GM04504 (cell line): ENCODE measurements at places on chromosomes 12 and 14.

- DNase-seq, result no peak
Measured at GRCh38 chr14:68440820-68441219, 352.0 kb downstream of the ZFP36L1 start.

DNA sequence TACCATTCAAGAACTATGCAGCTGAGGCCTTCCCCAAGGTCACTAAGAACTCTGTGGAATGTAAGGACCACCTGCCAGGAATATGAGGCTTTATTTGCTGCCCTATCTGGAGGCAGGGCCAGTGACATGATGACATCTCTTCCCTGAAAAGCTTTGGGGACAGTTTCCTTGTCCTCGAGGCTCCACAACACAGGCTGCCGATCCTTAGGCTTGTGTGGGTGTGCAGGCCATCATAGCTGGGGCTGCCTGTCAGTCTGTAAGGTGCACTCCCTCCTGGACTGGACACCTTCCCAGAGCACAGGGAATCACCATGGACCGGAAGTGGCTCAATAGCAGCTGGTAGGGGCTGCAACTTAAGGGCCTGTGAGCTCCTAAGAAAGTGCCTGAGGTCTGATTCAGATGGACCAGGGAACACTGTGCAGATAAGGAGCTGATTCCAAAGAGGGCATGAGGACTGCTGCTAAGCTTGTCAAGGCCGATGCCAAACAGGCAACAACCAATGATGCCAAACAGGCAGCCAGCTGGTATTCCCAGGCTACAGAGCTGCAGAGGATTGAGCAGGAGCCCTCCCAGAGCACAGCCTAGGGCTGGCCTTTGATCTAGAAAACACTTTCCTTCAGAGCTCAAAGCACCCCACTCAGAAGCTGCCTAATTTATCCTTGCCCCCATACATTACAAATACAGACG is 84.3 kb downstream of the CRACR2A start:
- no peak for DNase-seq

DNA sequence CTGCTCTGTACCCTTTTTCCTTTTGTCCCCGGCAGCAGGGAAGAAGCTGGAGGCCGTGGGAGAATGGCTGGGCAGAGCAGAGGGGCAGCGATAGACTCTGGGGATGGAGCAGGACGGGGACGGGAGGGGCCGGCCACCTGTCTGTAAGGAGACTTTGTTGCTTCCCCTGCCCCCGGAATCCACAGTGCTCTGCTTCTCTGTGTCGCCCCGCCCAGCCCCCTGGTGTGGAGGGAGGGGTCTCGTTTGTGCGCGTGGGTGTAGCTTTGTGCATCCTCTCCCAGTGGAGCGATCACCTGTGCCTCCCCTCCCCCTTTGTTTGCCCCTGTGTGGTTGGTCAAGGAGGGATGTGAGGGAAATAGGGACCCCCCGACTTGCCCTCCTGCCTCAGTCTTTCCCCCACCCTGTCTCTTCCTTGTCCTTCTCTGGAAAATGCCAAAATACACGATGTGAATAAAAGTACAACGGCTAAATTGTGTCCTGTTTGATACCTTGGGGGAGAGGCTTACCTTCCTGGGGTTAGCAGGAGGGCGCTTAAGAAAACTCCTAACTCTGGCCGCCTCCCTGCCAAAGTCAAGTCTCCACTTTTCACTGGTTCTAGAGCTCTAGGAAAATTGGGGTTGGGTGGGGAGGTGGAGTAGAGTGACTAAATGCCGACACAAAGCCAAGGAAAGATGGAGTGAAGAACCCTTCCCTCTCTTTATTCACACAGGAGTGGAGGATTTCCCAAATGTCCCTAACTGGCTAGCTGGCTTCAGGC is 990 bp upstream of the TPI1 start:
- no peak for DNase-seq

DNA sequence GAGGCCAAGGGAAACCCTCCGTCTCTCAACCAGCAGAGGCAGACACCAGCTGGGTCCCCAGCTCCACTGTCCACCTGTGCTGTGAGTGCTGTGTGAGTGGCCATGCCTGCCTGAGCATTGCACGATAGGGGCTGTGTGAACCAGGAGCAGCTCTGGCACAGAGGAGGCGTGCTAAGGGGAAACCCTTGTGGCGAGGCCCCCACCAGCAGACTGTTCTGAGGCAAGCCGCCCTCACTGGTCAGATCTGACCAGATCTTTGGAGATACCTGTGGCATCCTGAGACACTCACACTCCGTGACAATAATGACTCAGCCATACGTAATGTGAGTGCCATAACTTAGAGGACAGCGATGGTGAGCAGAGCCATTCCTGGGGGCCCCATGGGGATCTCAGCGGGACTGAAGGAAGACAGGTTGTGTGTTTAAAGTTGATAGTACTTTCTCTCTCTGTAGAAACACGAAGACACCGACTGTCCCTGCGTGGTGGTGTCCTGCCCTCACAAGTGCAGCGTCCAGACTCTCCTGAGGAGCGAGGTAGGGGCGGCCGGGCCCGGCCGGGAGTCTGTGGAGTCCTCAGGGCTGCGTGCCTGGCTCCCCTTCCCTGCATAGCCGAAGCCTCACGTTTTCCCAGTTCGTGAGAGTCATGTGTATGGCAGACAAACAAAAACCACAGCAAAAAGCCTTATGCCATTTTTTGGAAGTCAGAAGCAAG is 36.6 kb upstream of the AMN start:
- DNase-seq, result no peak

DNA sequence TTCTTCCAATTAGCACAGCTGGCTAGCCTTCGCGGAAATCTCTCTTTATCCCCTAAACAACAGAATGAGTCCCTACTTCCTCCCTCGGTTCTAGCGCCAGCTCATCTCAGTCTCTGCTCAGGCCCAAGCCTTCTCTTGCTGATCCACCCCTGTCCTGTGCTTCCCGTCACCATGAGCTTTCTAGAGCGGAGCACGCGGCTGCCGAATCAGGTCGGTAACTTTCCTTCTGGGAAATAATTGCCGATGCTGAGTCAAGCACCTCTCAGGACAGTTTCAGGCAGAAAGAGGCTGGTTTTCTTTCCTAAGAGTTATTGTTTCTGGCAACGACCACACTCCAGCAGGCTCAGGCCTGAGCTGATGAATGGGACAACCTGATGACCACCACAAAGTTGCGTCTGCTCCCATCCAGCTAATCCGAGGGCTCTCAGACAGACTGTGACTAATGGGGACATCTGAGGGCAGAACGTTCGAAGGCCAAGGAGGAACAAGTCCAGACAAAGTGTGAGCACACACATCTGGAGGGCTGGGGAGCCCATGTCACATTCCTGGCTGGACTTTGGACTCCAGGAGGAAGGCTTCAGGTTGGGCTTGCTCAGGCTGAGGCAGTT is 13.6 kb upstream of the GPR68 start:
- DNase-seq, result peak; percentile 85

DNA sequence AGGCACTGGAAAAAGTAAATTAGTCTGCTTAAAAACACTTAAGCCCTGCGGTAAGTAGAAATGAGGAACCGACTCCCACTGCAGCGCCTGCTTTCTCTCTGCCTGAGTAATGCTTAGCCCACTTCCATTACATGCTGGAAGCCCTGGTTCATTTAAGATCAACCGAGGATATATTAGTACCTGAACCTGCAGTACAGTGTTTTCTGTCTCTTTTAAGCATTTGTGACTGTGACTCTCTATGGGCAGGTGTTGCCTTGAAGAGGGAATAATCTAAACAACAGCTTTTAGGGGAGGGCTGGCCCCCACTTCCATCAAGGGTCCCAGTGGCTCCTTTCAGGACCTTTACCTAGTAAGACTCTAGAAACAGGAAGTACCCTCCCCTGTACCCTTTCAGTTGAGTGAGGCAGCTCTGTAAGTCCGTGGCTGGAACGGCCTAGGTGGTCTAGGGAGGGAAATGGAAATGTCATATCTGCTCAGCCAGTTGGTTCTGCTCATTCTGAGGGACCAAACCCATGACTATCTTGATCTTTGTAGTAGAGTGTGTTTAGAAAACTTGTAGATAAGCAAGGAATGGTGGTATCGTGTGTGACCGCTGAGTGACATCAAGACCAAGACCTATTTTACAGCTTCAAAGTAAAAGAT is 56.2 kb downstream of the FNTB start:
- no peak for DNase-seq

GRCh38 chr14:103581954-103582703 is 19.4 kb downstream of the COA8 start:
- DNase-seq, result no peak

DNA sequence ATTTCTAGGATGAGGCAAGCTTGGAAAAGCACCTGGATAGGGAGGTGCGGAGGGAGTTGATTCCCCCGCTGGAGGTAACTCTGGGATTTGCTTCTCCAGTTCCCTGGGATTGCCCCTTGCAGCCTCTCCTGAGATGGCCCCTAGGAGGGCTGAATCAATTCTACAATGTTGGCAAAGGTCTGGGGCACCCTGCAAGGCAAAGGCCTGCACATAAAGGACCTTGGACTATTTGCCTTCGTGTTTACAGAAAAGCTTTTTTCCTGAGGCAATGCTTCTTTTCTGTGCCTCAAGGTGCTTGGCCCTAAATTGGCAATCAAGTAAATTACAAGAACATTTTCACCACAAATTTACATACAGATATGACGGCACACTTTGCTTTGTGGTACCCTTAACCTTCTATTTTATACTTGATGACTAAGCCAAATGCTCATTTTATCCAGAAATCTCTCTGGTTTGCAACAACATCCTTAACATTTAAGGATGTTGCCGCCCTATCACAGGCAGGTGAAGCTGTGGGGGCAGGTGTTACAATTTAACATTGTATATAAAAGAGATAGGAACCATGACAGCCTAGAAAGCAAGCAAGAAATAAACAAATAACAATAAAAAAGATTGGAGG is 40.3 kb downstream of the TIMELESS start:
- no peak for DNase-seq

DNA sequence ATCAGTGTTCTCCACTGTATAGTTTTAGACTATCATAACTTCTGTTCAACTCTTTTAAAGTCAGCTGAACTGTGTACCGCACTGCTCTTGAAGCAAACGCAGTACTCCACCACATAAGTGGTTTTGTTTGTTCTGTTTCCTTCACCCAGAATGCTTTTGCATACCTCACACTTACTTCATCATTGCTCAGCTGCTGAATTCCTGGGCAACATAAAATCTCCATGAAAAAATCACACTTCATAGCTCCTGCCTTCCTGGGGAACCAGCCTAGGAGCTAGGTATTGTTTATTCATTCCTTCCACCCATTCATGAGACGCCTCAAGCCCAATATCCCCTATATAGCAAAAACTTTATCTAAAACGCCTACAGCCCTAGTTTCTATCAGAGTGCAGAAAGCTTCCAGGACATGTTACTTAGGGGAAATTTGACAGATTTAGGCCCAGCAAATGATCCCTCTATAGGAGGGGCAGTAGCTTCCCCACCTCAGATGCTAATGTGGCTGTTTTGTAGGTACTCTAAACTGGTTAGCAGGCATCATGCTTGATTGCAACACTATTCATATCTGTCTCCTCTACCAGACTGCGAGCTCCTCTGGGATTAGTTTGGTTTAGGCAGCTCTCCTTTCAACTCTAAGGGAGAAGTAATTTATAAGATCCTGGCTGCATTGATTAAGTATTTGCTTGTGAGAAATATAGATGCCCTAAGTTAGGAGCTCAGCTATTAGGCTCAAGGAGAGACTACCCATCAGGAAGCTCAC is 44.5 kb downstream of the LRRC9 start:
- no peak for DNase-seq

- no peak for DNase-seq
Measured at GRCh38 chr12:126726481-126727217, 1540.3 kb upstream of the TMEM132C start.

GRCh38 chr12:53613821-53614220 is 12.4 kb downstream of the ATF7 start:
- no peak for DNase-seq

GRCh38 chr12:54221402-54221984 is 32.7 kb upstream of the SMUG1 start:
- DNase-seq, result no peak

GRCh38 chr14:54188064-54188666 is 208.6 kb upstream of the CDKN3 start:
- DNase-seq, result no peak

GRCh38 chr12:106632797-106633450 is 50.1 kb downstream of the RFX4 start:
- DNase-seq, result no peak

DNA sequence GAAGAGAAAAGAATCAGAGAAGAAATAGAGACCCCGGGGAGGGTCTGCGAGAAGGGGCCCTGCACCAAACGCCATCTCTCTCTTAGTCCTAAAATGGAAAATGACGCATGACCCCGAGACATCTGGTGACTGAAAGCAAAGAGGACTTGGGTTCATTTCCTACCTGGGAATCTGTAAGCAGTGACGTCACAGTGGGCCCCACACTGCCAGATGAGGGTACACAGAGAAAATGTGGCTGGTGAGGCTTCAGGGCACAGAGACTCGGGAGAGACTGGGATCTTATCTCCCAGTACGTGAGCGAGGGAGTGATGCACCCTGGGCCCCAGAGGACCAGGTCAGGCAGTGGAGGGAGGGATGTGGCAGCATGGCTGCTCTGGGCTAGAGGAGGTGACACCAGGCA is 288.1 kb upstream of the SFSWAP start:
- DNase-seq, result no peak

DNA sequence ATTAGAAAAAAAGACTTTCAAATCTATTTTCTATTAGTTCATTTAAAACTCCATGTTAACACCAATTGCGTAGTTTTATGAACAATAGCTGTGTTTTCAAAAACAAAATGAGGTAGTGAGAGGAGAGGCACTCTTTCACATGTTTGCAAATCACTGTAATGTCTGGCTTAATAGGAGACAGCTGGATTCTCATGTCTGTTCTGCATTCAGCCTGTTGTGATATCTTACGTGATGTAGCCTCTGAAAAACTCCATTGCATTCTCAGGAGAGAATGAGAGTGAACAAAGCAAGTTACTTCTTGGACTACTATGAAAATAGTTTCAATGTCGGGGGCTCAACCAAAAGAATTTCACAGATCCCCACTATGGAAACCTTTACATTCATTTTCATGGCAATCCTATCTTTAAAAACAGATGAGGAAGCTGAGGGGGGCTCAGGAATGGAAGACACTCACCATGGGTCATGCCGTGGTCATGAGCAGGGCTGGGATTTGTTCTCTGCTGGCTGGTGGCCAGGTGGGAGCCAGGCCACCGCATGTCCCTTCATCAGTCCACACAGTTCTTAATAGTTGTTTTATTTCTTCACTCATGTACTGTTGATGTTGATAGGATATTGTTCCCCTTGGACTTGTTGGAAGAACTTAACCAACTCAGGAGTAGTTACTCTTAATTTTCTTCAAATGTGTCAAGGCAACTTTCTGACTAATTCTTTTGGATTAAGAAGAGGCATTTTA is 346.2 kb upstream of the FAR2 start:
- DNase-seq, result no peak
